ENCODE measurements at places on chromosomes 5 and 9.

GRCh38 chr5:59496524-59497134 is 396.9 kb downstream of the PDE4D start:
- no peak for DNase-seq

DNA sequence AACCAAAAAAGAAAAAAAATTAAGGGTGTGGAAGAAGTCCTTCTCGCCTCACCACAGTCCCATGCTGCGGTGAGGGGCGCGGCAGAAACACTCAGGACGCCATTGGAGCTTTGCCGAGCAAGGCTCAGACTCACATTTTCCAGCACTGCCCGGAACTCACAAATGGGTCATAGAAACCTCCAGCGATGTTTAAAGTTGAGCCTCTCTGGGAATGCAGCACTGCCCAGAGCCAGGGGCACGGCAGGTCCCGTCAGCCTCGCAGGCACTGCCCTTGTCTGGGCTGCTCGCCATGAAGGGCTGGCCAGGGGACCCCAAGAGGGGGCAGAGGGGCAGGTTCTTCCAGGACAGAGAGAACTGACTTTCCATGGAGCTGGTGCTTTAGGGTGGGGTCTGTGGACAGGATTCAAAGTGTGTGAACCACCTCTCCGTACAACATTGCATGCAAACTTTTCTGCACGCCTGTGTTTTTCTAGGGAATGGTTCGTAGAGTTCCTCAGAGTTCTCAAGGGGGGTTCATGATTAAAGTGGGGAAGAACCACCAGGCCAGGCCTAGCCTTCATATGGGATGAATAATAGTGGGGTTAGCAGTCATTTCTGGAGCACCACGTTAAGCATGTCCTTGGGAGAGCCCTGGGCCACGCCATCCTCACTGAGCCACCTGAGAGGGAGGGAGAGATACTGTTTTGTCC is 38.4 kb downstream of the PRRX2 start:
- no peak for DNase-seq

DNA sequence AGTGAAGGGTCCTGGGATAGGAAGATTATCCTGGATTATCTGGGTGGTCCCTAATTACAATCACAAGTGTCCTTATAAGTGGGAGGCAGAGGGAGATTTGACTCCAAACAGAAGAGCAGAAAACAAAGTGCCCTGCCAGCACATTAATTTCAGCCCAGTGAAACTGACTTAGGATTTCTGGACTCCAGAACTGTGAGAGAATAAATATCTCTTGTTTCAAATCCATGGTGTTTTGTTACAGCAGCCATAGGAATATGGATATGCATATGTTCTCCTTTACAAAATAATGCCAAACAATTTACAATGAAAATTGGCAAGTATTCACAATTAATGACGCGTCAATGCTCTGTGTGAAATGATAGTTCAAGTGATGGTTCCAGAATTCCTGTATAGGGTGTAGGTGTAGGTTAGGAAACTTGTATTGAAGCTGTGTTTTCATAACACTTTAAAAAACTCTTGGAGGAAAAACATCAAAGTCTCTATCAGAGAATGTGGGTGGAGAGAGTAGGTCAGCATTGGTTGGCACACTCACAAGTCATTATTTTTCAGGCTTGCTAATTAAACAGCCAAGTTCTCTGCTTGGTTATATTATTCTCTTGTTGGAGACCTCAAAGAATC is 19.9 kb upstream of the PLPP1 start:
- DNase-seq = no peak

DNA sequence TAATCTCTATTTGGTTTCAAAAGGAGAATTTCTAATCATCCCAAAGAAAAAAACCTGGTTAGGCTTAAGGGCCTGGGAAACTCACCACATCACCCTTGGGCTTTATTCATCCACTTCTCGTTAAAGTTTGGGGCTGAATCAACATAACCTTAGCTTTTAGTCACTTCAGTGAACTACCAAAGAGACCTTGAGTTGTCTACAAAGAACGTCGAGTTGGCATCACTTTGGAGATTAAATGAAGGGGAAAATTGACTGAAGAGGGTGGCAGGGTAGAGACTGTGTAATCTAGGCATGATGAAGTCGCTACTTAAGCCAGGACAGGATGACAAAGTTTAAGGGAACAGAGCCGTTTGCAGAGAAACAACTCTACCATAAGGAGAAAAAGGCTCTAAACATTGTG is 341.4 kb downstream of the RAB3C start:
- DNase-seq = no peak

DNA sequence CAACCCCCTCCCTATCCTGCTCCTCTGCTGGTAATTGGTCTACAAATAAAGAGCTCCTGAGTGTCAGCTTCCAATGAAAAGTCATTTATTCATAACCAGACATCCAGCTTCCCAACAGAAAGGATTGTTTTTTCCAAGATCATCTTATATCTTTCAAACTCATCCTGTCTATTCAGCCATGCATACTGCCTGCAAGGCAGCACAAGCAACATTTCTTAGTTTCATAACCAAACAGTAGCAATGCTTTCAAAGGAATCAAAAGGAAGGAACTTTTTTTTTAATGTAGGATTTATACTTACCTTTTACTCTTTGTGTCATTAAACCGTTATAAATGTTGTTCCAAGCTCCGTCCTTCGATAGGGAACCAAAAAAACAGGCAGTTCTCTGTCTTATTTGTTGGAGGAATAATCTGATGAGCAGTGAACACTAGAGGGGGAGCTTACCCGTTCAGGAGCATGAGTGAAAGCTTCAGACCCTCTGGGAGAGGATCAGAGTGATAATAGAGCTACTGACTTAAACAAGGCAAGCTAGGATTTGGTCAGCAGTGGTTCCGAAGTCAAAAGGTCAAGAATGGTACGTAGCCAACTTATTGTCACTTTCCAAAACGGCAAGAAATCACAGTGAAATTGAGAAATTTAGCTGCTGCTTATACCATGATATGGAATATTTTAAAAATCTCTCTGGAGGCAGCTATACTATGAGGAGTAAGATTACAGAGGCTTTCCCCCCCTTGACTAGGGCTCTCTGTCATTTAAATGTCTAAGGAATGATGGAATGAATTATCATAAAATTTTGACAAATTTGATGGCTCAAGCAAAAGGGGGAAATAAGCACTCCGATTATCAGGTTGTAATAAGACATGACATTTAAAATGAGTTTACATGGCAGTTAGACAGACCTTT is 892.9 kb downstream of the NR2F1-AS1 start:
- no peak for DNase-seq

DNA sequence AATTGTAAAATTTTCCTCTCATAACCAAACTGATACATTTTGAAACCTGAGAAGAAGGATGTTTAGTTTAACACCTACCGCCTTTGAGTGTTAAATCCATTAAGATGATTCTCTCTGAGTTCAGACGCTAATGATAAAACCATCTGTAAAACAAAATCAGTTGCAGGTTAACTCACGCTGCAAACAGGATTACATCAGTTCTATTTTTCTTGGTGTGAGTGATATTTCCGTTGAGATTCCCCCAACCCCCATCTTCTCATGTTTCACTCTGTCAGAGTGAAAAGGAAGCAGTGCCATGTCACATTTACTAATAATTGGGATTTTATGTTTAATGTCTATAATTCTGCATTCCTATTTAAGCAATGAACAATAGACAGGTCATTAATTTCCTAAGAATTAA is 146.5 kb downstream of the FANCC start:
- no peak for DNase-seq

DNA sequence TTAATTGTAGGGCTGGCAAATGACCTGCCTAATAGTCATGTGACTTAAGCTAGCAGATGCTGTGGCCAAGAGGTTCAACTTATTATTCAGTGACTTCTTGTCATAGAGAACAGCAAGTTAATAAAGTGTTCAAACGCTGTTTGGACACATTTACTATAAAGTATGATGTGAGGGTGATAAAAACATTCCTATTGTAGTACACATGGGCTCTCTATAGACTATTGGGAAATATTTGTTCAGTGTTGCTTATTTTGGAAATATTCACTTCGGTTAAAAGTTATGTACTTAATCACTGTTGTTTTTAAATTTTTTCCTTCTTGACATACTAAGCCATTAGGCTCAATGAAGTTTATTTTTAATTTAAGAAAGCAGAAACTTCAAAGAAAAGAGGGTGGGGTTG is 345.0 kb downstream of the NNT start:
- no peak for DNase-seq

DNA sequence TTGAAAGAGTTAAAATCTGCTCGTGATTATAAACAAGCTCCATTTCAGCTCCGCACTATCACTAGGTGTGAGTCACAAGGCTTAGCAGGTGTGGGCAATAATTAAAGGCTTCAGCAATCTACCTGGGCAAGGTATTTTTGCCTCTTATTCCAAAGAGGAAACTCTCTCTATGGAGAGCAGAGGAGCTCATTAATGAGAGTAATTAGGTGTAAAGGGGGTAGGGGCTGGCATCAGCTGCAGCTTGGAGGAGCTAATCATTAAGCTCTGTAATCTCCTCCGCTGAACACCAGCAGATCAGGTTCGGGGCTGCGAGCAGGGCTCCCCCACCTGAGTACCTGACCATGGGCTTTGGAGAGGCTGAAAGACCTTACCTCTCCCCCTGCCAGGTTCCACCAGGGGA is 129.2 kb downstream of the CRB2 start:
- no peak for DNase-seq

DNA sequence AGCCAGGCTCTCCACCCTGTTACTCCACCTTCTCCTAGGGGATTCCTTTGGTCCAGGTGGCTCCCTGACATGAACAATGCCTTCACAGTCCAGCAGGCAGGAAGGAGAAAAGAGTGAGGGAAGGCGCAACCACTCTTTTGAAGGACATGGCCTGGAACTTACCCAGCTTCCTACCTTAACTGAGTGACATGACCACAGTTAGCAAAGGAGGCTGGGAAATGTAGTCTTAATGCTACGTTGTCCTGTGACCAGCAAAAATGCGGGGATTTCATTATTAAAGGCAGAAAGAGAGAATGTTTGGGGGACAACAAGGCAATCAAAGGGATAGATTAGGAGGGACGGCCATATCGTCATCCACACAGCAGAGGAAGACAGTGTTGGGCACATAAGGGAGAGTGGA is 100.3 kb upstream of the ERCC6L2 start:
- no peak for DNase-seq

GRCh38 chr9:16505199-16505598 is 365.3 kb downstream of the BNC2 start:
- DNase-seq = no peak

GRCh38 chr9:129547869-129548570 is 72.9 kb downstream of the C9orf50 start:
- no peak for DNase-seq

- no peak for DNase-seq
Observed at GRCh38 chr5:180133060-180133459, 61.5 kb upstream of the RNF130 start.

GRCh38 chr9:22622815-22623214 is 176.2 kb downstream of the DMRTA1 start:
- DNase-seq = no peak

- DNase-seq = no peak
Observed at GRCh38 chr9:130267930-130268329, 2.4 kb downstream of the HMCN2 start.

- no peak for DNase-seq
Observed at GRCh38 chr5:69000216-69000919, 93.4 kb upstream of the SLC30A5 start.

- no peak for DNase-seq
Observed at GRCh38 chr9:86794391-86795046, 152.8 kb downstream of the GAS1 start.

DNA sequence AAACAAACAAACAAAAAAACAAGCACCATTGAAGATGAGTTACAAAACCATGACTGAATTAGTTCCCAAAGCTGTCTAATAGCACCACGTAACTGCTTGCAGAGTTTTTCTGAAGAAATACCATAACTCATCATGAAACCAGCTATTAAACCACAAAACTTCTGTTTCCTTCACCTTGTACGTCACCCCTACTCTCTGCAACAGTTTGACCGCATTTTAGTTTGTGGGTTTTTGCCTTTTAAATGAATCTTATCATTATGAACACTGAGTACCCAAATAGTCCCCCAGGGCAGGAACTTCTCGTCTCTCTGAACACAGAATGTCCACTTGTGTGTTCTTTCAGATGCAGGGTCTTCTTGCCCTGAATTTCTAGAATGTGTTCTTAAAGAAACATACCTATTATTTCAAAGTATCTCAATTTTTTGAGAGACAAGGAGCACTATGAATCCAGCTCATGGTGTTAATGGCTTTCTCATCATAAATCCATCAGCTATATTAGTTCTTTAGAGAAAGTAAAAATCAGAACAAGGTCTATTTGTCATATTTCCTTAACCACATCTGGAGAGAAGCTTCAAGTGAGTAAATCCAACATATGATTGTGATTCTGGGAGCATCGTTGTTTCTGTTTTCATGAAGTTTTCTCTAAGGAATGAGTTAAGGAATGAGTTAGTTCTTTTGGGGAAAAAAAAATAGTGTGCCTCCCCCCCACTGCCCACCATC is 210.6 kb downstream of the AUH start:
- DNase-seq = no peak

- no peak for DNase-seq
Observed at GRCh38 chr9:87635656-87636501, 90.0 kb upstream of the CTSL start.

Data from activated CD8-positive, alpha-beta memory T cell treated with anti-CD3 and anti-CD28 coated beads for 1 hour (primary cell).